ENCODE measurements at places on chromosomes 7 and 10. TPM values are rescaled to one million over a fixed set of nuclear protein-coding genes. Genes with fewer than 3 reads are reported as not detected.
A peak's percentile ranks its signal among the peaks of the same experiment; 100 is the strongest.

GRCh38 chr7:75989500-75990388, 4.7 kb downstream of the TMEM120A start:
- H3K4me3 ChIP-seq: no peak overlapping the region
- peak overlapping the region; percentile 1 for H3K27ac ChIP-seq
- DNase-seq: peak; percentile 34
- no peaks in the 10 kb centered on the region for H3K4me1 ChIP-seq
- H3K27me3 ChIP-seq: no peaks in the 10 kb centered on the region

- no peak overlapping the region for H3K4me3 ChIP-seq
- no peak for DNase-seq
- H3K4me1 ChIP-seq: no peaks in the 10 kb centered on the region
- H3K27ac ChIP-seq: no peak overlapping the region
- H3K36me3 ChIP-seq: no peaks in the 10 kb centered on the region
- H3K27me3 ChIP-seq: no peaks in the 10 kb centered on the region
Observed at GRCh38 chr10:121804460-121804859, 123.4 kb downstream of the ATE1 start.

LIPF gene
- not detected for total RNA-seq

CALML3 gene
- not detected for total RNA-seq

DENND2A gene
- 18.0 TPM for total RNA-seq

PALD1 gene
- total RNA-seq: 14.4 TPM

RADIL gene
- total RNA-seq: 1.0 TPM
